ENCODE measurements at places on chromosomes 5 and 9.

DNA sequence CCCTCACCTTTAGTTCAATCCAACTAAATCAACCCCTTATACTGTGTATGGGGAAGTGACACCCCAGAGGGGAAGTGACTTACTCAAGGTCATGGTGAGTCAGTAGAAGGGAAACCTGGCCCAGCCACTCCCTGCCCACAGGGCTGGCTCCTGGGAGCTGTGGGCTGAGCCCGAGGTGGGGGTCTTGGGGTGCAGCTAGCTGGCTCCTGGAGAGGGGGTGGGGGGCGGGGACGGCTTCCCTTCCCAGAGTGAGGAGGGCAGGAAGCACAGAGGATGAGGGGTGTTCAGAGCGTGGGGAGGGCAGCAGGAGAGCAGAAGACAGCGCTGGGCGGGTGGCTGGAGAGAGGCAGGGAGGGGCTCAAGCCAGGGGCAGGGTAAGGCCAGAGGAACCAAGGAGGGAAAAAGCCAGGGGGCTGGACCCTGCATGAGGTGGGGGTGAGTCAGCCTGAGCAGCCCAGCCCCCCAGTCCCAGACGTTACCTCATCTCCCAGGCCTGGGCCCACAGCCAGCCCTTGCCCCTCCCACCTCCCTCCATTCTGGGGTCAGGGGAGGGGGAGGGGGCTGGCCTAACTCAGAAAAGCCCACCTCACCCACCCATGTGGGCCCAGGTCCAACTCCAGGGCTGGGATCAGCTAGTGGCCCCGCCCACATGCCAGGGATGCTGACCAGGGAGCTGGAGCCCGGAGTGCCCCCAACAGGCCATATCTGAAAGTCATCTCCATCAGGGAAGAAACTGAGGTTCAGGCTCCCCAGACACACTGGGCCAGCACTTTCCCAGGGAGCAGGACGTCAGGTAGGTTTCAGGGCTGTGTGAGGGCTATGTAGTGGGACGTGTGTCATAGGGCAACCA lies 2.8 kb downstream of the PDLIM7 start:
- no peak for DNase-seq

DNA sequence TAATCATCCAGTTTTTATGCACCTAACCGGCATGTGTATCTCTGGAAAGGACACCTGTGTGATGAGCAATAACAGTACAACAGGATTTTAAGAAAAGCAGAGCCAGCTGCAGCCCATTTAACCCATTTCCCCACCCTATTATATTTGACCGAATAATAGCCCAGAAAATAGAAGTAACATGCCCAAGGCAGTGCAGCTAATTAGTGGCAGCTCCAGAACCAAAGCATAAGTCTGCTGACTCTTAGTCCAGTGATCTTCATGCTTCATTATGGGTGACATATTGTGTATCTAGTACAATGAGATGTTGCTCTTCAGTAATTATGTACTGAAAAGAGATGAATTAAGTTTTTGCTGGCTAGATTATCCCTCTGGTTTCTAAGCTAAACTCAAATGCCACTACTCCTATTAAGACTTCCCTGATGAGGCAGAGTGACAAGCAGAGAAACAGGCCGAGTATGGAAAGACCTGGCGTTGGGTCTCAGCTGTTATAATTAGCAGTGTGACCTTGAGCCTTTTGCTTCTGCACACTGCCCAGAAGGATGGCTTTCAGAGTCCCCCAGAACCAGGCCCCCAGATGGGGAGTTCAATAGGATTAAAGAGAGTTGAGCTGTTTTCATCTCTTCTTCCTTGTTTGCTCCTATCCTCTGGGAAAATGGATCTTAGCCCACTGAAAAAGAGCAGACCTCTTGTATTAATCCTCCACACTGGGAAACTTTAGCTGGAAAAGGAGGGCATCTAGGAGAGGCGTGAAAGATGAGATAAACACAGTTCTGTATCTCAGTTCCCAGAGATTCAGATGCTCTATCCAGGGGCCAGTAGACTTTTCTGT lies 10.8 kb upstream of the C1QTNF3 start:
- DNase-seq, result no peak

DNA sequence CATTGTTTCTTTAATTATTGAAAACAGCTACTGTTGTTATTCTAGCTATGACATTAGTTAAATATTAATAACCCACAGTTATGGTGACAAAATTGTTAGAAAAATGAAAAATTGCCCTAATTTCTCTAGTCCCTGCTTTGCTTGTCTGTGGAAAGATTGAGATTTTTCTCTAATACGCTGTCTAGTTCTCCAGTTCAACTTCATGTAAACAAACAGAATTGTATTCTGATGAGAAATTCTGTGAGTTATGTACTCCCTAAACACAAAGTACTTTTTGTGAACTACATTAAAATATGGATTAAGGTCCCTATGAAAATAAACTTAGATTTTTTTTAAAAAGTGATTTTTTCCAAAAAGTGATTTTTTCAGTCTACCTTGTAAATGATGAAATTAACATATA lies 8.7 kb downstream of the SLF1 start:
- no peak for DNase-seq

DNA sequence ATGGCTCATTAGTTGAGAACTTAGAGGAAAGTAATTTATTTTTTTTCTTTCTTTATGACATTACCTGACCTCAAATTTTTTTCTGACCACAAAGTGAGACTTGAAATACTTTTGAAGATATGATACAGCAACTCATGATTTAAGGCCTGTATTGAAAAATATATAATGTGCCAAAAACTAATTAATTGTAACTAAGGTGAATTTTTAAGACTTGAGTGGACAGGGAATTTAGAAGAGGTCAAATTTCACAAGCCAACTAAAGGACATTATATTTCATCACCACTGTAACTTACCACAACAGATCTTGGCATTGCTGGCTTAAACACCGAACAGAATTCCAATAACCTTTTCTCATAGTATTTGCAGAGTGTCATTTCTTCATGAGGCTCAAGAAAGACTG lies 1.8 kb downstream of the CCNH start:
- no peak for DNase-seq

- no peak for DNase-seq
These were observed 4.0 kb upstream of the SLC46A2 start for GRCh38 chr9:112894699-112895098.

GRCh38 chr9:32877103-32877502 lies 93.8 kb downstream of the TMEM215 start:
- DNase-seq, result no peak

DNA sequence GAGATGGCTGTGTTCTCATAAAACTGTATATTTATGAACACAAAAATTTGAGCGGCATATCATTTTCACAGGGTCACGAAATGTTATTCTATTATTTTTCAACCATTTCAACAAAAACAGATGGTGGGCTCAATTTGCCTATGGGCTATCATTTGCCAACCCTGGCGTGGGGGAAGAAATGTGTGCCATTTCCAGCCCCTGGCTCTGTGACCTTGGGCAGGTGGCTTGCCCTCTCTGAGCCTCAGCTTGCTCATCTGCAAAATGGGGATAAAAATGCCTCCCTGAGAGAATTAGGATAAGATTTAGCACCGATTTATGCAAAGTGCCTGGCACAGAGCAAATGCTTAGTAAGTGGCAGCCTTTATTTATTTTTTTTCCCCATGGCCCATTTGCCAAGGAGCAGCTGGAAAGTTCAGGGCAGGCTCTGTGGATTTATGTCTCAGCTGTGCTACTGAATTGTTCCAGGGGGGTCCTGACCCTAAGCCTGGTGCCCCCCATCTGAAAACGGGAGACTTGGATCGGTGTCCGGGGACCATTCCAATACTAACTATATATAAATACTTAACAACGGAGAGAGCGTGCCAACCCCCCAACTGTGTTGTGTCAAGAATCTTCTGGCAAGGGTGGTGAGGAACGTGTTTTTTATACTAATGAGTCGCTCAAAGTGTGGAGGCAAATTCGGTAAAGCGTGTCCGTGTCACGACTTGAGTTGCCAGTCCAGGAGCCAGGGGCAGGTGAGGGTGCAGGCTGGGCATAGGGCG lies 34.5 kb downstream of the HRH2 start:
- DNase-seq, result no peak

DNA sequence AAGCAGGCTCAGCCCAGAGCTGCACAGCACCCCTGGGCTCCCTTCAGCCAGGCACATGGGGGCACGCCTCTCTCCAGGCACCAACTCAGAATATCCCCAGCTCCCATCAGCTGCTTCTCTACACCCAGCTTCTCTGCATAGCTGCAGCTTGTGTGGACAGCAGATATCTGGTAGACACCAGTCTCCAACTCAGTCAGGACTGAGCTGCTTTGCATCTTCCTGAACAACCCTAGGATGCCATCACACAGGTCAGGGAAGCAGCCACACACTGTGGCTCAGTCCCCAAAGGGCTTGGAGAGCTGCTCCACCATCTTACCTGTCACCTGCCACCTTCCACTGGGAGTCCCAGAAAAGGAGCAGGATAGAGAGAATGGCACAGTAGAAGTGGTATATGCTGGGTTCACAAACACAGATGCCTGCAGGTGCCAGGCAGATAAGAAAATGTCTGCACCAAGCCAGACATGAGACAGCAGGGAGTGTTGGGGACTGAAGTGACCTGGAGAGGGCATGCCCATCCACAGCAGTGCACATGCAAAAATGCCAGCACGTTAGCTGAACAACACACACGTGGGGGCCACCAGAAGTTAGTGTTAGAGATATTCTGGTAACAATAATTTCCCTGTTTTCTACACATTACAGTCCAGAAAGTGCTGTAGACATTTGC lies 42.0 kb downstream of the THBS4 start:
- DNase-seq, result no peak

DNA sequence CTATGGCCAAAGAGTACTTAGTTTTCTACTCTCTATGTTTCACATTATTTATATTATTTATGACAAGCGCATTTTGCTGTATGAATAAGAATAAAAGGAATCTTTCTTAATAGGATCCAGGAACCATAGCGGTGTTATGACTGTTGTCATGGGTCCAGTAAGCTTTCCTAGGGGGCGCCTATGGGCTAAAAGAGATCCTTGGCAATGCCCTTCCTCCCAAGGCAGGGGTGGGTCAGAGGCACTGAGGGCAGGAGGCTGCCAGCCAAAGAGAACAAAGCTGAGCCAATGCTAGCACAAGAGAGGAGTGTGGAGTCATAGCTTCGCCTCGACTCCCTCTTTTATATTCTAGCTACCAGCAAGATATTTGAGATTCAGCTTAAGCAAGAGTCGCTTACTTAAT lies 98.4 kb upstream of the GNAQ start:
- no peak for DNase-seq
